Fibroblast of skin of left quadriceps (primary cell): ENCODE measurements at places on chromosomes 5 and 9.

GRCh38 chr5:103461243-103461642, 101.3 kb downstream of the NUDT12 start:
- no peak for DNase-seq

GRCh38 chr5:54159893-54160195, 150.5 kb downstream of the ARL15 start:
- DNase-seq = no peak

DNA sequence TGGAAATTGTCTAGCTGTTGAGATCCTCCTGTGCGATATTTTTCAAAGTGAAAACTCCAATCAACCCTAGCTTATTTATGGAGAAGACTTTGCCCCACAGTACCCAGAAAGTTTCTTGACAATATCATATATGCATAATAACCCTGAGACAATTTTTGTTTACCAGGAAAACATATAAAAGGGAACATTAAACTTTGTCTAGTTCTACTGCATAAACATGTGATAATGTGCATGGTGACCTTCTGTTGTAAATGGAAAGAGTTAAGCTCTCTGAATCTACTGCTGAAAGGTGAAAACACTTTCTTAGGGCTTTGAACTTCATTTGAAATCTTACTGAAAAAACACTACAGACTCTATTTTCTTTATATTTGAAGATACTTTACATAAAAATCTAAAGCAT, 32.2 kb upstream of the CDKN2B start:
- no peak for DNase-seq

- DNase-seq = no peak
Observed at GRCh38 chr5:16809010-16809394, 127.1 kb downstream of the MYO10 start.

- DNase-seq = no peak
Observed at GRCh38 chr5:137753691-137754187, 424 bp downstream of the HNRNPA0 start.

GRCh38 chr5:62922191-62922590, 343.6 kb downstream of the LRRC70 start:
- DNase-seq = no peak

DNA sequence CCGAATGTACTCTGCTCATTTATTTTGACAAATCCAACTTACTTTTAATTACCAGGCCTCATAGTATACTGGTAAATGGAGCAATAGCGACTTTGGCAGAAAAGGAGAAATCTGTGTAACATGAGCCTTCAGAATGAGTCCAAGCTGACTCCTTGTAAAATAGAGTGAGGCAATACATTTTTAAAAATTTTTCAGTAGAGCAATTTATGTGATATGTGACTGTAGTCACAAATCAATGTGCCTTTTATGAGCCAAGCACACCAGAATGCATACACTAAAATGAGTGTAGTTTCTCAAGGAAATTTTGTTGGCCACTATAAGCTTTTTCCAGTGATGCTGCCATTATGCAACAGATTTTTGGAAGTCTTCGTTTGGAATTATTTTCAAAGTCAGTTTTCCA, 73.8 kb downstream of the SNCAIP start:
- peak; percentile 43 for DNase-seq

DNA sequence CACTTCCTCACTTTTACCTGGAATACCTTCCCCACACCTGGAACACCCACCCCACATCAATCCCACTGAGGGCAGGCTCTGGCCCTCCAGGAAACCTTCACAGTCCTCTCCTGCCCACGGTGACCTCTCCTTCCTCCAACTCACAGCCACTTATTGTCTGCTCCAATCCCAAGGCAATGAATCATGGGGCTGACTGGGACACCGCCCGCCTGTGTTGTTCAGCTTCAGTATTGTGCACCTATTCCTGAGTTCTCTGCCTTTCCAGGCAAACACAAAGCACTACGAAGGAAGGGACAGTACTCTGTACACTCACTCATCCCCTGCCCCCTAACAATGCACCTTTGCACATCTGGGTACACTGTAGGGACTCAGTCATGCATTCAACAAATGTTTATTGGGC, 7.3 kb downstream of the PCDH1 start:
- DNase-seq = no peak

- no peak for DNase-seq
Observed at GRCh38 chr9:127395497-127396252, 1.3 kb upstream of the SLC2A8 start.

GRCh38 chr5:150155258-150156026, at the start of gene PDGFRB:
Gene PDGFRB (minus strand): TSS chr5:150155845. CDS start chr5:150137047, 18,798 bp downstream.
- peak; percentile 91 for DNase-seq
